ENCODE measurements at places on chromosomes 3 and 15. TPM values are rescaled to one million over a fixed set of nuclear protein-coding genes. Genes with fewer than 3 reads are reported as not detected.

DNA sequence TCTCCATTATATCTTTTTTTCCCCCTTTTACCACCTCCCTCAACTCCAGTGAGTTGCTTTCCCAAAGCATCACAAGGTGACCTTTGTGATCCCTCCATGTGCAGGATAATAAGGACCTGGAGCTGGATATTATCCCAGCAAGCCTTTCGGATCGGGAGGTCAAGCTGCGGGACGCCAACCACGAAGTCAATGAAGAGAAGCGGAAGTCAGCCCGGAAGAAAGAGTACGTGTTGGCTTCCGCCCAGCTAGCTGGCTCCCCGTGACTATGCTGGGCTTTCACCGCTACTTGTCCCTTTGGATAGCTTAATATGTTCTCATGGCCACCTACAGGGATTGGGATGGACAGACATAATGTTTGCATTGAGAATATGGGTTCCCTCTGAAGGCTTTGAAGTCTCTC lies 273.7 kb upstream of the UMPS start:
- no peak for DNase-seq

- DNase-seq = no peak
Measured at GRCh38 chr3:191695815-191696153, 234.8 kb downstream of the PYDC2 start.

Gene CAV3
- total RNA-seq = not detected

DNA sequence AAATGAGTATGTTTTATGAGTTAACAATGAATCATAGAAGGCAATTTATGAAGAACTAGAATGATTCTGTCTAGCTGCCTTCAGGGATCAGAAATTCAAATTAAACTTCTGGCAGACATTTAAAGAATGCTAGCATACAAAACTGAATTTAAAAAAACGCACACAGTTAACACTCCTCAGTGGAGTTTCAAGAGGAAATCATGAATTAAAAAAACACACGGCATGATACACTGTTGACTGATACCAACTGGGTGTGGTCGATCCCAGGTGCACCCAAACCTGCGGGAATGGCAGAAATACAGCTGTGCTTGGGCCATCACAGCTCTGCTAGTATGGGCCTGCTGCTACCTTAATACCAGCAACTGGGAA lies 526.0 kb downstream of the FOXP1 start:
- DNase-seq = no peak

GRCh38 chr15:87672309-87673288 lies 583.9 kb downstream of the NTRK3 start:
- no peak for DNase-seq

DNA sequence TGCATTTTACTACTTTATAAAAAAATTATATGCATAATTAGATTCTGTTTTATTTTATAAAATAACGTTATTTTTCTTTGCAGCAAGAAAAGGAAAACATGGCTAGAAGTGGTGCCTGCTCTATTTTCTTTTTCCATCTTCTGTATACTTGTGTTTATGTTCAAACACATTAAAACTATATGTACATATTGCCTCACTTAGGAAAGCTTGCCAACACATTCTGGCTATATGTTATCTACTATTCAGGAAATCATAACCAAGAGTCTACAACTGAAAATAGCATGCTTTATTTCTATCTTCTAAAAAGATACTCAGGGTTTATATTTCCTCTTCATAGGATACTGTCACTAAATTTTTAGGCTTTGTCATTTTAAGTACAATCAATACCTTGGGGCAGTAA lies 90.2 kb upstream of the KCNMB2 start:
- DNase-seq = no peak

DNA sequence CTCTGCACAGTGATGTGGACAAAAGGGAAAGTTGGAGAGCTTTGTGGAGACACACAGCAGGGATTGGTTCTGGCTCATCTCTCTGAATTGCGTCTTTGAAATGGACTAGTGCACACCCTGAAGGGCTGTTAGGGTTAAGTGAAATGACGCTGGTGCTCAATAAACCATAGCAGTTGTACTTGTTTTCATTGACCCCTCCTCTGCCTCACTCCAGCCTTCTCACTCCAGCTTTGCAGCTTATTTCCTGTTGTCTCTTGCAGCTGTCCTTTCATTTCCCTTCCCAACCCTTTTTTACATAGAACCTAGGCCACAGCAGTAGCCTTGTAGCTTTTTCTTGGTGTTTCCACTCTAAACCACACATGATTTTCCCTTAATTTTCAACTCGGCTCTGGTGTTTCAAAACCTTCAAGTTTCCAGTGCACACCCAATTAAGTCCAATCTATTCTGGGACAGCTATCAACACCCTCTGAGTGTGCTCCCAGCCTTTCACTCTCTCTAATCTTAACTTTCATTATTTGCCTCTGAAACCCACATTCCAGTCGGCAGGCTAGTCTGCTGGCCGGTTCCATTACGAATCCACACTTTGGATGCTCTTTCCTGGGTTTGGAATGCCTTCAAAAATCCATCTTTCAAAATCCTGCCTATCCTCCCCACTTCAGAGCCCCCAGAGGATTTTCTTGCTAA lies 6.4 kb downstream of the C3orf52 start:
- DNase-seq = no peak

DNA sequence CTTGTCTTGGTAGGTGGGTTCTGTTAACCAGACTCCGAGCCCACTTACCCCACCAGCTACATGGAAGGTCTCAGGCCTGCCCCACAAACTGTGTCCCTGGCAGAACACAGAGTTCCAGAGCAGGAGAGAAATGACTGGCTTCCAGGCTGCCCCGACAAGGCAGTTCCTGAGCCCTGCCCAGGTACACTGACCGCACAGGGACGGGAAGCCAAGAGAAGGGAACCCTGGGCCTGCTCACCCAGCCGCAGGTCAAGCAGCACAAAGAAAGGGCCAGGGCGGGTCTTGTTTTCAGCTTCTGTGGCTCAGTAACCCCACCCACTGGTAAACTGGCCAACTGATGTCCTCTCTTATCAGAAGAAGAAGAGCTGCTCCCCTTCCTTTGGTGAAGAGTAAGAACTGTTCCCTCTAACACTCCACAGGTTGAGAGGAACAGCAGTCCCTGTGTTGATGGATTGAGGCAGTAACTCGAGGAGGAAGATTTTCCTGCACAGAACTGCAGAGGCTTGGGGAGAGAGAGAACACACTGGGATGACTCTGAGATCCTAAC lies 68.4 kb downstream of the CRTC3 start:
- DNase-seq = no peak

- DNase-seq = no peak
Measured at GRCh38 chr3:65402597-65402996, 636.1 kb downstream of the MAGI1 start.

DNA sequence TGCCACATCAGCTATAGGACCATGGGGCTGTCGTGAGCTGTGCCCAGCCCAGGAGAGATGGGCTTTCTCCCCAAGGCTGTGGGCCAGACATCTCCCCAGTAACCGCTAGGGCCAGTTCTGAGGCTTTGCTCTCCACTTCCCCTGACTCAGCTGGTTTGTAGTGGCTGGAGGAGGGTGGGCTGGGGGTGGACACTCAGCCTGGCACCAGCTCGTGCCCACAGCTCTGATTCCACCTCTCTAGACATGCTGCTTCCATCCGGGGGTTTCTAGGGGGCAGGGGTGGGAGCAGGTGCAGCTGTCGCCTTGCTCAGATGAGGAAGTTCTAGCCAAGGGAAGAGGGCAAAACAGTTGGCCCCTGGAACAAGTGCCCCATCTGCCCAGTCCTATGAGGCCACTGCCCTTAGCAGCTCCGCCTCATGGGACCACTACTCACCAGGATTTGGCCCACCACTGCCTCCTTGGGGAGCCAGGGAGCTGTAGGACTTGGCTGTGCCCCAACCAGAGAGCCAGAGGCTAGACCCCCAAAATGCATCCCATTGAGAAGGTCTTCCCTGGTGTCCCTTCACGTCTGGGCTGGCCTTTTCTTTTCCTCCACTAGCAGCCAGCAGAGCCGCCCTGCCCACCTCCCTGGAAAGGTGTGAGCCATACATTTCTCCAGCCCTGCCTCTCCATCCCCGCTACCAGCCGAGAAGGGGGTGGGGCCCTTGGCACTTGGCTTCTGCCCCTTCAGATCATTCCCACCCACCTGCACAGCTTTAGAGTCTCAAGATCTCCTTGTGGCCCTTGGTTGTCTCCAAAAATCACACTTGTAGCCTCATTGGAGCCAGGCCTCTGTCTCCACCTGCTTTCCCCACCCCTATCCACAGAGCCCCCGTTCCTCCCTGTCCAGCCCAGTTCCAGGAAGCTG lies 9.9 kb downstream of the GLYCTK start:
- DNase-seq = no peak

Gene AMT
- total RNA-seq = 1.6 TPM

DNA sequence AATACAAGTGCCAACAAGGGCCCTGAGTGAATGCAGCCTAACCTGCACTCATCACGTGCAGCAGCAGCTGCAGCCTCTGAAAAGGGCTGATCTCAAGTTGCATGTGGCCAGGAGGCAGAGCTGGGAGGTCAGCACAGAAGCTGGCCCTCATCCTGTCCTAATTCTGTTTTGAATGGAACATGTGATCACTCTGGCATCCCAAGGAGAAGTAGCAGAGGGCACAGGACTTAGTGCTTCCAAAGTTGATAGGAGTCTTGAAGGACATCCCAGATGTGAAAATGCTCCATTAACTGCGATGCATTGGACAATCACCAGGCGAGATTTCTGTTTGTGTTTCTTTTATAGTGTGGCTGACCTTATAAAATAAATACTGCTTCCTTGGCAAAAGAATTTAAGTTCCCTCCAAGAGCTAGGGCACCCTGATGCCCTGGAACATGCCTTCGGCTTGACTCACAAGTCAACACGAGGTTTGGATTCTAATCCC lies 31.6 kb upstream of the STAG1 start:
- no peak for DNase-seq

- DNase-seq = no peak
Measured at GRCh38 chr15:34653992-34654391, 70.5 kb upstream of the GOLGA8B start.

DNA sequence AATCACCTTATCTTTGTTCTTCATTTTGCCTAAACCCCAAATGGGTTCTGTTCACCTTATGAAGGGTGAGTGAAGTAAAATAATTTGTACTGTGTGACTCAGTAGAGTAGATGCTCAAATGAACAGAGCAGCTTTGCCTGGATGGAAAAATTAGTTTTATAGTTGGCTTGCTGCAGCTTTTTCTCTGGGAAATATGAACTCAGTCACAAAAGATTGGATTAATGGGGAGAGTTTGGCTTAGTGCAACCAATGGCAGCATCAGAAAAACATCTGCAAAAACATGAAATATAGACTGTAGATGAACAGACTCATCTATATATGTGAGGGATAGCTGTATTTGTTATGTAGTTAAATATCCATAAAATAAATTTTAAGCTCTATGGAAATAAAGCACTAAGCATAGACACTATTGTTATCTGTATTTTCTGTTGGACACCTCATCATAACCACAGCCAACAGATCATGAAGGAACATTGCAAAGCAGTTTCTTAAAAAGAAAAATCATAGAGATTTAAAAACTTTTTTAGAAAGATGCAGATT lies 181.3 kb downstream of the ECT2 start:
- DNase-seq = no peak

DNA sequence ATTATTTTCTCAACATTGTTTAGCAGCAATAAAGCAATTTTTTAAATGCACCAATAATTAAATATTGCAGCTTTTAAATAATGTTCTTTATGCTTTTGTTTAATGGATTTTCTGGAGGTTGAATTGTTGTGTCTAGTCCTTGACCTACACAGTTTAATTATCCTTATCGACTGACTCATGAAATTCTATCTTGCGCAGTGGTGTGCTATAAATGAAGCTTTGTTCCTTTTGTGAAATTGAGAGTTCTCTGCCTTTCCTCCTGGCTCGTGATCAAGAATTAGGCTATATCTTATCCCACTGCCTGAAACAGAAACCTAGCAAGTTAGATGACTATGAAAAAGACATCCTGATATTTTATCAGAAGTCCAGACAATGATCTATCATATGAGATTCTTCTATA lies 37.0 kb upstream of the PIK3R4 start:
- no peak for DNase-seq

DNA sequence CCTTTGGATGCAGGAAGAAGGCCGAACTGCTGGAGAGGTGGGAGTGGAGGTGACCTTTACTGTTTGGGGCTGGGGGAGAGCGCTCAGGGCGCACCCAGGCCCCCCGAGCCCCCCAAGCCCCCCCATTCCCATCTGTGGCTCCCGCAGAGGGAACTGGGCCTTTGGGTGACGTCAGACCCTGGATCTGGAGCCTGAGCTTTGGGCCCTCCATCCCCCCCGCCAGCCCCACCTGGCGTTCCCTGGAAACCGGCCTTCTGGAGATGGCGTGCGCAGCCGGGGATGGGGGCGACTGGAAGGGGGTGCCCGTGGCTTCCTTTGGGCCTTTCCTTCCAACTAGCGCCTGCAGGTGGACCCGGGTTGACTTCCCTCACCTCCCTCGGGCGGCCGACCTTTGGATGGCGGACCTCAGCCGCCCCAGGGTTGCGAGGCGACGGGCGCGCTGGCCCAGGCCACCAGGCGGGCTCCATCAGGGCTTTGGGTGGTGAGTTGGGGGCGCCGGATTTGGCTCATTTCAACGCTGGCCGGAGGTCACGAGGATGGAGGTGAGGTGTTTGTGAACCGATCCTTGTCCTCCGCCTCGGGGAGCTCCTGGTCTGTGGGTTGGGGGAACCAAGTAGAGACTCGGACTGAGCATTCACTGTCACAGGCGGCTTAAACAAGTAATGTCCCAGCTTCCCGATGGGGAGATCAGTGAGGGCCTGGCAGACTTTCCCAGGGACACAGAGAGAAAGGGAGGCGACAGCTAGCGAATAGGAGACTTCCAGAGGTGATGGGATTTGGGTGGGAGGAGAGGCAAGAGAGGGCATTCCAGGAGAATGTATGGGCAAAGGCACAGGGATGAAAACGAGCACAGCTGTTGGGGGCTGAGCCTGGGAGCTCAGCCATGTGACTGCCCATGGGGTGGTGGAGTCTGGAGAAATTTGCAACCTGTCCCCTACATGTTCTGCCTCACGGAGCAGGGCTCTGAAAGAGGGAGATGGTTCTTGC lies 709 bp downstream of the SCAMP5 start:
- DNase-seq = peak; percentile 64

Gene PRKCI
- total RNA-seq = 95.8 TPM

- no peak for DNase-seq
Measured at GRCh38 chr3:171101982-171102641, 75.6 kb upstream of the SLC2A2 start.

- DNase-seq = no peak
Measured at GRCh38 chr3:66671291-66671690, 170.5 kb upstream of the LRIG1 start.

DNA sequence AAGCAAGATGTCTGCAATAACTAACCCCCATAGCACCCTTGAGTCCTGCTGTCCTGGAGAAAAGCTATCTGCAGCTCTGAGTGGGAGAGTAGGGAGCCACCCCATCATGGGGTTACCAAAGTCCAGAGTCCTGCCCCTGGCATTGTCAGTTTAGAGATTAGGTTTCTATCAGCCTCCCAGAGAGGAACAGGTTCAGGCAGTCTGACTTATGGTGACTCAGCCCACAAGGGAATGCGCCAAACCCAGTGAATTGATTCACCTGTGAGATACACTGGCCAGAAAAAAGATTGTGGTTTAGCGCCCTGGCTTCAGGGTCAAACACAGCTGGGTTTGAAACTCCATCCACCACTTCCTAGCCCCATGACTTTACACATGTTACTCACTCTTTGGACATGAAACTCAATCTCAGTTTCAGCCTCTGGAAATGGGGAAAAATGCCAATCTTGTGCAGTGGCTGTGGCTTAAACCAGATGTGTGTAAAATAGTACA lies 263.6 kb upstream of the HES1 start:
- no peak for DNase-seq

Measured in frontal cortex (tissue), 4 donors.